Kidney capillary endothelial cell (primary cell): ENCODE measurements at places on chromosomes 13 and 19.
A peak's percentile ranks its signal among the peaks of the same experiment; 100 is the strongest.

DNA sequence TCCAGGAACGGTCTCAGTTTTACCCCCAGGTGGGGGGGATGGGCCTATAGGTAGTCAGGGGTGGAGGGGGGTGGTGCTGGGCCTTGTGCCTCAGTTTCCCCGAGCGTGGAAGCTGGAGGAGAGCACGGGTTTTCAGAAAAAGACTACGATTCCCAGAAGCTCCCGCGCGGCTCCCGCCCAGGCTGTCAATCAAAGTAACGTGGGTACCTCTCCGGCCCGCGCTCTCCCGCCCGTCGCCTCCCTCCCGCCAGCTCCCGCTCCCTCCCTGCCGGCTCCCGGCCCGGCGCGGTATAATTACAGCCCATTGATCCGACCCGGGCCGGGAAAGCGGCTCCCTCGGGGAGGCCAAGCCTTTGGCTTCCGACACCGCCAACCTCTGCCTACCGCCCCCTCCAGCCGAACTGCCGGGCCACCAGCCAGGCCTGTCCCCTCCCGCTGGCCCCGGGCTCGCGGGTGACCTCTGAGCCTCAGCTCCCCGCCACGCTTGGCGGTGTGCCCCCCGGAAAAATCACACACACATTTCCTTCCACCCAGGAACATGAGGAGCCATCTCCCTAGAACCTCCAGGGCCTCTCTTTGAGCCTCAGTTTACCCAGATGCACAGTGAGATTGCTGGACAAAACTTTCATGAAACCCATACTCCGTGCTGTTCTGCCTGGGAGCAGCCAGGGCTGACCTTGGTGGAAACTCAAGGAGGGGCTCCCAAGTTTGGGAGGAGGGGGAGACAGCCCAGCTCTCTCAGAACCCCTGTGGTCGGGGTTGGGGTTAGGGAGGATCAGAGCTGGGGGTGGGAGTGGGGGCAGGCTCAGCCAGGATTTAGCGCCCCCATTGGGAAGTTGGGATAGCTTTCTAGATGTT, 7.3 kb upstream of the TLE2 start:
- DNase-seq = peak; percentile 83

DNA sequence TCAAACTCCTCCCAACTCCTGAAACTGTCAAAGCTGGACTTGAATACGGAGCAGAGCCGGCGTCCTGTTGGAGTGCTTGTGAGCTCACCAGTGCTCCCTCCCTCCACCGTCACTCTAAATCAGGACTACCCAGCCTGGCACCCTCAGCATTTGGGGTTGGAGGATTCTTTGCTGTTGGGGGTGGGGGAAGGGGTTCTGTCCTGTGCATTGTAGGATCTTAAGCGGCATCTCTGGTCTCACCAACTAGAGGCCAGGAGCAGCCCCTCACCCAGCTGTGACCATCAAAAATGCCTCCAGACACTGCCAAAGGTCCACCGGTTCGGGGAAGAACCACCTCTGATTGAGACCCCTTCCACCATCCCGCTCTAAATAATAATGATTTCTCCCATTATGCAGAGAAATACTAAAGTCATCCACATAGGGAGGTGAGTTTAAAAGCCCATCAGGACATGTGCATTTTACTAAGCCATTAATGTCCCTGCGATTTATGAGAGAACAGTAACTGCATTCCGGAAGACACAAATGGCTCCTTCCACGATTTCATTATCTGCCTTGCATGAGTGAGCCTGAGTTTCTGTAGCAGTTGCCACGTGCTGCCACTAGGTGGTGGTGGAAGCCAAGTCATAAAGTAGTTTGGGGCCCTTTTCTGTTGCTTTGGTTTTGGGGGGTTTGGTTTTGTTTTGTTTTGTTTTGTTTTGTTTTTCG, 16.1 kb upstream of the USP29 start:
- DNase-seq = peak; percentile 52

GRCh38 chr13:27790523-27790922, 1.8 kb upstream of the GSX1 start:
- no peak for DNase-seq

- DNase-seq = no peak
These were observed 54.0 kb downstream of the KCNRG start for GRCh38 chr13:50069261-50069660.

DNA sequence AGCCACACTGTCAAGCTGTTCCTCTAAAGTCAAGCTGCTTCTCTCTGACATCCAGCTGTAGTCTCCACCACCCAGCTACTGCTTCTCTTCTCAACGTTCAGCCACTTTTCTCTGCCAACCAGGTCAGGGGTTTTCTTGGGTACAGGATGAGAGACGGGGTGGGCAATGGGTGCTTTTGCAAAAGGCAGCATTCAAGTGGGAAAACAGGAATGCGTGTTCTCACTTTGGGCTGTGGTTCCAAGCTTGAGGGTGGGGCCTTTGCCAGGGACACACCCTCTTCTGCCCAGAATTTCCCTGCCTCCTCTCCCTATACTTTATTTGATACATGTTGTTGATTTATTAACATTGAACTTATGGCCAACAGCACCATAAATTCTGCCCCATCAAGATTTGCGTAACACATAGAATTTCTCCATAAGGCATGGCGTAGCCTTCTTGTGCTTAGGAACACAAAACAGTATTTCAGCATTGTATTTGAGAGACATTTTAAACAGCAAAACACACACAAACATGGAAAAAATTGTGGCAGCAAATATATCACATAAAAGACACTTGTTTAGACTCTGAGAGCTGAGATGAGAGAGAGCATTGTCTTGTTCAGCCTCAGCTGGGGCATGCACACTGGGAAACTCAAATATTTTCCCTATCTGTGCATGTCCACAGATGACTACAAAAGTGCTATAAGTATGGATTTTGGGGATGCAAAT, 392.8 kb downstream of the SLITRK6 start:
- DNase-seq = no peak

GRCh38 chr13:23799945-23800344, 89.3 kb downstream of the MIPEP start:
- no peak for DNase-seq

- no peak for DNase-seq
These were observed 295.1 kb downstream of the FGF9 start for GRCh38 chr13:21966014-21966413.

GRCh38 chr13:53953183-53953582, 924.6 kb downstream of the OLFM4 start:
- DNase-seq = no peak

GRCh38 chr13:113258321-113259054, 38.6 kb upstream of the LAMP1 start:
- DNase-seq = no peak

DNA sequence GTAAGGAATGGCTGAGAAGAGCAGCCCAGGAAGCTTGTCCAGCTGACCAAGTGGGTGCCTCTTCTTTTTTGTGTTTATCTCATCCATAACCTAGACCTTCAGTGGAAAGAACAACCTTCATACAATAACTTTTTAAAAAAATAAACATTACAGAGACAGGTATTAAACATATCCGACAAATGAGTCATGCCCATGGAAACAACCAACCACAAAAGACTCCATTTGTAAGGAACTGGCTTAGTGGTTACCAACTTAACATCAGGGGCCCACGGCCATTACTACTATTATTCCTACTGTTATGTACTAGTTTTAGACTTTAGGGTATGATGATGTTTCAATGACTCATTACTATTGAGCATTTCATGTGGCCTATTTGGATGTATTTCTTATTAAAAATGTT, 191.7 kb upstream of the SERP2 start:
- no peak for DNase-seq

- DNase-seq = no peak
These were observed 1364.9 kb upstream of the MIR17HG start for GRCh38 chr13:89982407-89983095.

DNA sequence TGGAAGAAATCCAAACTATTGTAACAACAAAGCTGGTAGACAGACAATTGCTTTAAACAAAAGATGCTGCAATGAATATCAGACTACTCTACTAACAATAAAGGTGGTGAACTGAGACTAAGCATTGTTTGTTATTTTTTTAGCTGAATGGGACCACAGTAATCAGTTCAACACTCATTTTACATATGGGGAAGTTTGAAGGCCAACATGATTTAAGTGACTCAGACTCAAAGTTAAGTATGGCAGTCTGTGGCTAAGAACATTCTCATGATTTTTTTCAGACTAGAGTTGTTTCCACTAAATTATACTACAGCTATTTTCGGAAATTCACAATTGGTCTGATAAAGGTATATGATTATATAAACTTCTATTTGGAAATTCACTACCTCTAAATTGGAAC, 10.4 kb downstream of the EXOSC8 start:
- DNase-seq = no peak

- no peak for DNase-seq
These were observed 2.5 kb downstream of the SSC5D start for GRCh38 chr19:55490478-55491432.

DNA sequence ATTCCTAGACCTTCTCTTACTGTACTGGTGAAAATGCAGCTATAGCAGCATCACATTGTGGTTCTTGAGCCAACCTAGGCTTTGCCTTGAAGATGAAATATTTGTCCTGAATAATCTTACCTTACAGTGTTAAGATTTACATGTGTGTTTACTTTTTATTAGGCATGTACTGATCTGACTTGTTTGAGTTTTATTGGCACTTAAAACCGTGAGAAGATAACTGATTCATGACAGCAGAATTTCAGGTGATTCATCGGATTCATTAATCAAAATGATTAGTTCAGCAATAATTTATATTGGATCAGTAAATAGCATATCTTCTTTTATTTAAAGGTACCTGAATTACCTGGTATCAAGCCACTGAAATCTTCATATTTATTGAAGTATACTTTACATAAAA, 296.3 kb downstream of the KLF5 start:
- DNase-seq = no peak

DNA sequence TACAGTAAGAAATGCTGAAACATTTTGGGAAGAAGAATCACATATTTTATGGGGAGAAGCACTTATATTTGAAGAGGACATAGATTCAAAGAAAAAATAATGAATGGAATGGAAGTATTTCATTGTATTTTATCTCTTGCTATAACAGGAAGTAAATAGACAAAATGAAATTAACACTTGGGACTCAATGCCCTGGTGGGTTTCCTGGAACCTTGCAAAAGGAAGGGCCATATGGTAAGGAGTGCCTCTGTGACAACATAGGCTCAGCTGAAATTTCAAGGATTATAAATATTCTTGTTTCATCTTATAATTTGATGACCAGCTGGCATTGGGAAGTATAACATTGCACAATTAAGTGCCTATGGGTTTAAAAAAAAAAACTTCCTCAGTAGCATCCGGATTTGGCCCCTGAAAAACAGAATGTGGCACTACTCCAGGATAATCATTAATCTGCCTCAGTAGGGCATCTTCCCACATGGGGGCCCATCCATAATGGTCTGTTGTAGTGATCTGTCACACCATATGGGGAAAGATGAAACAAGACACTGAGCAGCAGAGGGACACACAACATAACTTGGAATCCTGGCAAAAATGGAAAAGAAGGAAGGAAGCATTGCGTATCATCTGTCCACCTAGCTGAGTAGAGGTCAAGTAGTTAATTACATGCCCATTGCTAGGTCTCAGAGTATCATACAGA, 321.6 kb downstream of the NDFIP2 start:
- no peak for DNase-seq

DNA sequence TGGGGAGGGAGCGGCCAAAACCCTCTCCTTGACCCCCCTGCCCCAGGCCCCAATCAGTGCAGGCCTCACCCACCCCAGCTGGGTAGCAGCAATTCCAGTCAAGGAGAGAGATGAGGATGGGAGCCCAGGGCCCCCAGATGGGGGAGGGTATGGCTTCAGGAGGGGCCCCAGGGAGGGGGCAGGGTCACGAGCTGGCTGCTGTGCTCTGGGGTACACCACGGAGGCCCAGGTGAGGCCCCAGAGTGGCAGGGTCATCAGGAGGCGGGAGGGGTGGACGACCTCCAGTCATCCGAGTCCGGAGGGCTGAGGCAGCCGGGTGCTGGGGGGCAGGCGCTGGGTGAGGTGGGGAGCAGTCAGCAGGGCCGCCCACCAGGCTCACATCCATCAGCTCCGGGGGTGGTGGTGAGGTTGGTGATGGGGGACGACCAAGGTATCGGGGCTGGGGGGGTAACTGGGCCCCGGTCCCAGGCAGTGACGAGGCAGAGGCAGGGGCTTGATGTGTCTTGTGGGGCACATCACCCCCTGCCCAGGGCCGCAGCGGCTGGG, 8.4 kb downstream of the DYRK1B start:
- DNase-seq = no peak

- no peak for DNase-seq
These were observed 57.8 kb downstream of the COG3 start for GRCh38 chr13:45522571-45522970.

- no peak for DNase-seq
These were observed 34.3 kb upstream of the TSHZ3 start for GRCh38 chr19:31383553-31383952.

DNA sequence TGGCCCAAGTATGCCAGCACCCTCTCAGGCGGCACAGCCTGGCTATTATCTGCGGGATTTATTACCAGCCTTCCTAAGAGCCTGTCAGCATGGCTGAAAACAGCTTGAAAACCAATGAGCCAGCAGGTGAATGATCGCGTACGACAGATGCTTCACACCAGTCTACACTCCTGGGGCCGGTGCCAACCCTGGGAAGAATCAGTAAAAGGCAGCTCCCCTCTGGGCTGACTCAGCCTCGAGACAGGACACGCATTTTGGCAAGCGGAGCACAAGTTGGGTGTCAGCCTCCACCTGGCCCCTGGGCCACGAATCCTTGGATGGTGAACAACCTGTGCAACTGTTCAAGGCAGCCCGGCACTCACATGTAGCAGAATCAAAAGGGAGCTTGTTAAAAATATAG, 15.6 kb downstream of the EMP3 start:
- DNase-seq = no peak

- peak; percentile 78 for DNase-seq
These were observed 1.7 kb downstream of the ELL start for GRCh38 chr19:18519962-18520847.

GRCh38 chr13:106573868-106574267, 5.9 kb upstream of the ARGLU1 start:
- no peak for DNase-seq
